ENCODE measurements at places on chromosomes 6 and 20.

GRCh38 chr6:94673251-94673650, 904.1 kb upstream of the MANEA start:
- no peak for DNase-seq

DNA sequence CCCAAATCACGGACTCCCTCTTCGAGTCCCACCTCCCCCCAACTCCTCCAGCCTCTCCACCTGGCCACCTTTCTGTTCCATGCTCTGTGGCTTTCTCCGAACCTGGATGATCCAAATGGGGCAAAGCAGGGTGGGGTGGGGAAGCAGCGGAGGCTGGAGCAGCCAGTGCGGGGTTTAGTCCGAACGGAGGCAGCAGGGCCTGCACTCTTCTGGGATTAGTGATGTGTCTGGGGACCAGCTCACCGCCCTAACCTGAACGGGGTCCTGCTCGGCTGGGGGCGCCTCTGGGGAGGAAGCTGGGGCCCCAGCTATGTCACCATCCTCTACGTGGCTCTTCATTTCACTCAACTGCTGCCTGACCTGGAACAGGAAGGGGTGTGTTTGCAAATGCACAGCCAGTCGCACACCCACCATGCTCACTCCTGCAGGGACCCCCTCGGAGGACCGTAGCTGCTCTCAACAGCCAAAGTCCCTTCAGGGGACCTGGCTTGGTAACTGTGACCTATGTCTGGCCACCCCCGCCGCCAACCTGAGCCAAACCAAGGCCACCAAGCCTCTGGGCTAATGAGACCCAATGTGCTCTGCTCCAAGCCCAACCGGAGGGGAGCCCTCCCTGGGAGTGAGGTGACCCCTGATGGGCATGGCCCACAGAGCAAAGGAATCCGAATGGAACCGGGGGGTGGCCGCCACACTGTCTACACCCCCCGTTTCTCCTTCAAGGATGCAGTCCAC, 46.8 kb downstream of the DSTN start:
- DNase-seq, result peak; percentile 48

DNA sequence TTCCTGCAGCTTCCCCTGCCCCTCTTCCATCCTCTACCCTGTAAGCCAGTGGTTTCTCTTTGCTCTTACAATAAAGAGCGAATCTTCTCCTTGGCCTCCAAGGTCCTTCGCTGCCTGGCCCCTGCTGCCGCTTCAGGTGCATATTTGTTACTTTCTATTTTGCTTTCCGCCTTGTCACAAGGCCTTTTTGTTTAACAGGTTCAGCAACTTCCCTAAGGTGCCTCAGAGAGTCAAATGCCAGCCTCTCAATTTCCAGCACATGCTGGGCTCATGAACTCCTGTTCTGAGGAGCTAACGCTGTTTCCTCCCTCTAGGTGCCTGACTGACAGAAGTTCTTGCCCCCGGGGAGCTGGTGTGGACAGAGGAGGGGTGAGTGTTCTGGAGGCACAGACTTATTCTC, 42.4 kb upstream of the EPB41L1 start:
- DNase-seq, result no peak

- DNase-seq, result no peak
These were observed 1.7 kb downstream of the CNKSR3 start for GRCh38 chr6:154508573-154509375.

DNA sequence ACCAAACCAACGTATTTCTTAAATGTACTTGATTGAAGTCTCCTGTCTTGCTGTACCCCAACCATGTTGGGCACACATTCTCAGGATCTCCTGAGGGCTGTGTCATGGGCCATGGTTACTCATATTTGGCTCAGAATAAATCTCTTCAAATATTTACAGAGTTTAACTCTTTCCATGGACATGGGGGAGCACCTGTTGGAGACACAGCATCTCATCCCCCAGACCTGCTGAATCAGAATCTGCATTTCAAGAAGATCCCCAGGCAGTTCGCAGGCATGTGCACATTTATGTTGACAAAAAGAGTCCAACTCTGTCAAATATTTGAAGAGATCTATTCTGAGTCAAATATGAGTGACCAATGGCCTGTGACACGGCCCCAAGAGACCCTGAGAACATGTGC, 24.5 kb downstream of the PIGT start:
- no peak for DNase-seq

DNA sequence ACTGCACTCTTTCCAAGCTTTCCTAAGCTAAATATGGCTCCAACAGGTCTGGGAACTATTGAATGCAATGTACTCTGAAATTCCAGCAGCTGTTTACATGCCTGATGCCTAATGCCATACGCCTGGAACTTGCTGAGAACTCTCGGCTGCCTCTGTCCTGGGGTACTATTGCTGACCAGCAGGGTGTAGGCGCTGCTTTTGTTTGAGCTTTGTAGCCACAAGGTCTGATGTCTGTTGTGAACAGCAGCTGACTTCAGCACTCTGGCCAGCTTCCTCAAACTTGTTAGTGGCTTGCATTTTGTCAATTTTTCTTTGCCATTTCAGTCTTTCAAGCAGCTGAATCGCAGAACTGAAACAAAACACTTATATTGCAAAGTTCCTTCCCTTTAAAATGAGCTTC, 26.7 kb downstream of the SAYSD1 start:
- DNase-seq, result no peak

DNA sequence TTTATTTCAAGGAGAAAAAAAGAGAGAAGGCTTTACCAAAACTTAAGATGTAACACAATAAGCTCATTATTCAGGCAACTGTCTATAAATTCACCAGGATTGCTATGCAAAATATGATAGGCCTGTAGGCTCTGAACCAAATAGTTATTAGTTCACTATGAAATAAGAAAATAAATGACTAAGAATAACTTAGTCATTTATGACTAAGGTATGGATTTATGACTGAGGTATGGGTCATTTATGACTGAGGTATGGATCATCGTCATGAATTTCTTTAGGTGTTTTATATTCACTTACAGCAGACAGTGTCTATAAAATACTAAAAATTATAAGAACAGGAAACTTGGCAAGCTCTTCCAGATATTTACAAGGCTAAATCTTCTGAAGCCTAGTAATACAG, 52.1 kb upstream of the SNX9 start:
- DNase-seq, result no peak

GRCh38 chr20:20360464-20360863, 7.4 kb upstream of the INSM1 start:
- no peak for DNase-seq
